Stromal cell of bone marrow (primary cell): ENCODE measurements at places on chromosomes 4 and X.

DNA sequence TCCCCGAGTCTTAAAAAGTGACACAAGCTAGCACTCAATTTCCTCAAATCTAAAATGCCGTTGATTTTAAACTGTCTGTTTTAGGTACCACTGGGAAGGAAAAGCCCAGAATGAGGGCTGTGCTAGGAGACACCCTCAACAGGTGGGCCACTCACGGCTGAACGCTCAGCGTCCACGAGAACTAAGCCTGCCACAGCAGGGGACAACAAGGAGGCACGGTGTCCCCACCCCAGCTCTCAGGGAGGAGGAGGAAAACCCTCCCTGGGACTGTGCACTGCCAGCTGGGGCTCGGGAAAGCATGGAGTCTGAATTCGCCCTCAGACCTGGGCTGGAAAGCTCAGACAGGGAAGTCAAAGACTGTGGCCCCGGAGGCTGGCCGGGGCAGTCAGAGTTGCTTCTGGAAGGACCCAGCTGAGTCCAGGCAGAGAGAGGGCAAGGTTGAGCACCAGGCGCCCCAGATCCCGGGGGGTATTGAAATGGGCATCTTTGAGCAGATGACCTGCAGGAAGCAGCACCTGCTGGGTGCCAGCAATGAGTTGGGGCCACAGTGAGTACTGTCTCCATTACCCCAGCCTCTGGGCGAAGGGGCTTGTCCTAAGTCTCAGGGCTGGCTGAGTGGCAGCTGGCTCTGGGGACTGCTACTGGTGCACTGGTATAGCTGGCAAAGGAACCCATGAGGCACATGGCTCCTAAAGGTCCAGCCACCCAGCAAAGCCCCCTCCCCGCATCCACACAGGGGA, 769 bp upstream of the CPZ start:
- no peak for DNase-seq

DNA sequence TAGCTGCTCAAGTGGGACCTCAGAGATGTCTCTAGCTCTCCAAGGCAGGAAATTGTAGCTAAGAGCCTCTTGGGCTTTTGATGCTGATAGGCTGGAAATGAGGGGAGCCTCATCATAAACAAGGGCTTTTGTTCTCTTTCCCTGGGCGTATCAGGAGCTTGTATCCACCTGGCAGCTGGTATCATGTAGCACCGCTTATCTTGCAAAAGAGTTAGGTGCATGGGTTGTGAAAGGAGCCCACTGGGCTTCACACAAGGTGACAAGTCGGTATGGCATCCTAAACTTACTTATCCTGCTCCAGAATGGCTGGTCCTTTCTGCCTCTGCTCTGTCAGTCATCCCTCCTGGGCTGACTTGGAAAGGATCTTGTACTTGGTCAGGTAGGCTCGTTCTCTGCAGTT, 565.8 kb downstream of the GRXCR1 start:
- no peak for DNase-seq

DNA sequence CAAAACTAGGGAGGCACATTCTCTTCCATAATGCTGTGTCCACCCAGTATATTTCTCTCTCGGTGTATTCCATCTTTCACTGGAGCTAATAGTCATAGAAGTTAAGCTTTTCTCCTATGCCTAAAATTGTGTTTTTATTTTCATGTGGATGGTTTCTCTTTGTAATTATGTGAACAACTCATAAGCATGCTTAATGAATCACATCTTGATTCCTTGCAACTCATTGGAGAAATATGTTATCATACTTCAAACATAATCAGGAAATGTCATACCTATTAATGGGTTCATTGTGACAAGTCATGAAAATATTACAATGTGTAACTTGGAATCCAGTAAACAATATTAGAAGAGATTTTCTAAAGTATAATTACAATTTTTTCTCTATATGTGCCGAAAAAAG, 186.3 kb downstream of the SLC7A11 start:
- DNase-seq = no peak

- no peak for DNase-seq
Measured at GRCh38 chrX:101394372-101394771, 3.6 kb downstream of the RPL36A start.
